Activated naive CD8-positive, alpha-beta T cell treated with anti-CD3 and anti-CD28 coated beads, Interleukin-2, amount 10 ng/mL, durations not matched to agents 7 days and 5 days (primary cell): ENCODE measurements at places on chromosomes 12 and 14. TPM values are rescaled to one million over a fixed set of nuclear protein-coding genes. Genes with fewer than 3 reads are reported as not detected.

Gene KRT7
- total RNA-seq: 8.9 TPM

Gene LGR5
- not detected for total RNA-seq

- DNase-seq: no peak
Measured at GRCh38 chr12:12817616-12818015, 4.5 kb downstream of the DDX47 start.

Gene HOXC11
- not detected for total RNA-seq

- no peak for DNase-seq
Measured at GRCh38 chr12:111363578-111363977, 5.3 kb downstream of the PHETA1 start.

Gene ACOT4
- total RNA-seq: 1.9 TPM

- no peak for DNase-seq
Measured at GRCh38 chr12:66013224-66013623, 117.3 kb downstream of the LLPH start.

DNA sequence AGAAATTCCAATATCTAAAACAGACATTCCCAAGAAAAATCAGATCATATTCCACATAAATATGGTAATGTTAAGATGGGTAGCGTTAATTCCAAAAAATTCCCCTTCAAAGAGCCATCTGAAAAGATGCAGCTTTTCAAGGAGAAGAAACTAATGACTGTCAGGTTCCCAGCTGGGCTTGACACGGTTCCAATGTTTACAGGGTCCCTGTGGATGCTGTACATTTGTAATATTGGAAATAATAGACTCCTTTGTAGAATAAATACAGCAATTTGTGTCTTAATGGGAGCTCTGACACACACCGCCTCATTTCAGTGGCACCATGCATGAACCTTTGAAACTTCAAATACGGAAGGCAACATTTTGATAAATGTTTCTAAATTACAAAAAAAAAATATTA, 140.6 kb downstream of the ITPR2 start:
- DNase-seq: no peak

Gene PCK2
- total RNA-seq: 47.4 TPM

- no peak for DNase-seq
Measured at GRCh38 chr12:16330560-16330959, 16.9 kb upstream of the MGST1 start.

Gene HNRNPC
- 677 TPM for total RNA-seq

Gene KRT72
- total RNA-seq: 0.65 TPM

- DNase-seq: no peak
Measured at GRCh38 chr12:951176-951575, 1.7 kb upstream of the RAD52 start.

Gene FSCB
- not detected for total RNA-seq

Gene PLXNC1
- 40.6 TPM for total RNA-seq

GRCh38 chr12:109863847-109864712, 16.3 kb downstream of the GLTP start:
- peak; percentile 36 for DNase-seq

DNA sequence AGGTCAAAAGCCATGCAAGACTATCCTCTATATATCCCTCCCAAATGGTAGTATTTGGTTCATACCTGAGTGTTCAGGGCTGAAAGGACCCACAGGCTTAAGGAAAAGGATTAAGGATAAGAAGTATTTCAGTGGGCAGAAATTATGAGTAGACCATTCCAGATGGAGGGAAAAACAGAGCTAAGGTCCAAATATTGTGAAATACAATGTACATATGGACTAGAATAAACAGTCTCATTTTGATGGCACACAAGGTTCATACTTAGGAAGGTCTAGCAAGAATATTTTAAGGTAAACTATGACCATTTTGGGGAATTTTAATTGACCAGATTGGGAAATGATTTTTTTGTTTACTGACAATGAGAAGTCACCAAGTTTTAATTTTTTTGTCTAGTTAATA, 124.6 kb downstream of the PRKD1 start:
- DNase-seq: no peak

Gene NEDD8
- 179 TPM for total RNA-seq

DNA sequence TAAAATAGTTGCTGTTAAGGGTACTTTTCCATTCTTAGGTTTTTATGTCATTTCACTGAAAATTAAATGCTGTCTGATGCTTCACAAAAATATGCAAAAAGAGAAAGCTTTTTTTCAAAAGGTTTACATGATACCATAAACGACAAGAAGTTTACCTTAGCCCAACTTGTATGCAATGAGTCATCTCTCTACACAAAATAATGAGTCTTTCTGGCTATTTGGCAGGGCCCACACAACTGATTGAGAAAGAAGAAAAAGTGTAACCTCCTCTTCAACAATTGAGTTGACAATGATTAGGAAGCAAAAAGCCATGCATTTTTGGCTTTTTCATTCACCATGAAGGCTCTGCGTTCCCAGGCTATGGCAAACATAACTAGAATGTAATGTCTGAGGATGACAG, 165.4 kb upstream of the CPNE8 start:
- DNase-seq: no peak

DNA sequence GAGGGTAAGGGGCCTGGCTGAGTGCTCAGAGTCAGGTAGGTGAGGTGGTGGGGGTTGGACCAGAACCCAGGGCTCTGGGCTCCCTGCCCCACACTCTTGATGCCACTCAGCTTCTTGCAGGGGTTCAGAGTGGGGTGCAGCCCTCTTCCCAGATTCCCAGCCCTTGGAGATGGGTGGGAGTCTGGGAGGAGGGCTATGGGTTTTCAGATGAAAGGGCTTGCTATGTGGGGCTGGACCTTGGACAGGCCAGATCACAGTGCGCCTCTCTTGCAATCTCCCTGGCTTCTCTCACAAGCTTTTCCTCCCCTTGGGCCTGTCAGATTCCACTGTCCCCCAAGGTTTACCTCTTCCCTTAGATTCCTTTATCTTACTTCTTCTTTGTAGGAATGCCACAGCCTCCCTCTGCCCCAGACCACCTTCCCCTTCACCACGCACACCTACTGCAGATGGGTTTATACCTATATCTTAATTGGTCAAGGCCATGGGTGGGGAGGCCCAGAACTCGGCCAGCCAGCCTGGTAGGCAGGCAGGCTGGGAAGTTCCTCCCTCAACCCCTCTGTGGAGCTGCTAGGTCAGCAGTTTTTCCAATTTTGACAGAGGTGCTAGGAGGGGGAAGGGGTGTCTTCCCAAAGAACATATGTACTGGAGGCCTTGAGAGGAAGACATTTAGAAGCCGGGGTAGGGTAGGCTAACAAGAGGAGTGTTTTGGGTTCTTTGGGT, 1.4 kb downstream of the NYNRIN start:
- DNase-seq: no peak

DNA sequence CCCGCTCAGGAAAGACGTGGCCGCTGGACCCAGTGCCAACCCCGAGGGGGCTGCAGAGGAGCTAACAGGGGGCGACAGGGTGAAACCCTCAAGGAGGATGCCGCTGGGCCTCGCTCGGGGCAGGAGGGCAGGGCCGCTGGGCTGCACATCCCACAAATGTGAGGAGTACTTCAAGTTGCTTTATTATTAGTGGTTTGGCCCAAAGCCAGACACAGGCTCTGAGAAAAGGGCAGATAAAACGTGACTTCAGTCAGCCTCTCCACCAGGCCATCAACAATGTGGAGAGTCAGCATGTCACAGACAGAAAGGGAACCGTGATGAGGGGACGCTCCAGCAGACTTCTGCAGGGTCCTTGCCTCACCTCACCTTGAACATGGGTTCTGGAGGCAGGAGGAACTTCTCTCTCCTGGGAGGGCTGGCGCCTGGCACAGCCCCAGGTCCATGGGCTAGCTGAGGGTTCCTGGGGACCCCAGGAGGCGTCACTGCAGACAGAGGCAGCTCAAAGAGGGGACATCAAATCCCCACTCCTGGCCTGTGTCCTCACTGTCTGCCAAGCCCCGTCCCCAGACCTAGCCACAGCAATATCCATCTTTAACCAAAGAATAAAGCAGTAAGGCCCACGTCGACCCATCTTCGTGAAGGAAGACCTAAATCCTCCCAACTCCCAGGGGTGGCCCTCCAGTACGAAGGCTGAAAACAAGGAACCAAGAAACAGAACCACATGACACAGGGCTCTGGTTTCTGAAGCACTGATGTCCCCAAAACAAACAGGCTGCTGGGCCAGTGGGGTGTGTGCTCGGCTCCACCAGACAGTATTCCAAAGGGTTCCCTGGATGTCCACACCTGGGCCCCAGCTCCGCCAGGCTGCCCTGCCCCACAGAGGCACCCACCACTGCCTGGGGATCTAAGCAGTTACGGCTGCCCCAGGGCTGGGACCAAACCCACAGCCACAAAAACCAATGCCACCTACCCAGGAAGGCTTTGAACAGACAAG, 35.1 kb downstream of the CCDC85C start:
- no peak for DNase-seq
